ENCODE measurements at places on chromosomes 5 and 9. TPM values are rescaled to one million over a fixed set of nuclear protein-coding genes. Genes with fewer than 3 reads are reported as not detected.

Gene ENTR1
- total RNA-seq, result 42.7 TPM

Gene SH2D3C
- total RNA-seq, result 7.2 TPM

Gene TSLP
- 1.2 TPM for total RNA-seq

Gene PCDHB16
- 5.0 TPM for total RNA-seq

Gene BASP1
- total RNA-seq, result 12.2 TPM

Gene NUTM2G
- not detected for total RNA-seq

Gene SLF1
- total RNA-seq, result 2.6 TPM

Gene IRX2
- not detected for total RNA-seq

Gene WWC1
- 0.27 TPM for total RNA-seq

Gene ISL1
- total RNA-seq, result 1.1 TPM

Gene ANKRD18A
- total RNA-seq, result under 0.01 TPM

Gene CAAP1
- 18.2 TPM for total RNA-seq

DNA sequence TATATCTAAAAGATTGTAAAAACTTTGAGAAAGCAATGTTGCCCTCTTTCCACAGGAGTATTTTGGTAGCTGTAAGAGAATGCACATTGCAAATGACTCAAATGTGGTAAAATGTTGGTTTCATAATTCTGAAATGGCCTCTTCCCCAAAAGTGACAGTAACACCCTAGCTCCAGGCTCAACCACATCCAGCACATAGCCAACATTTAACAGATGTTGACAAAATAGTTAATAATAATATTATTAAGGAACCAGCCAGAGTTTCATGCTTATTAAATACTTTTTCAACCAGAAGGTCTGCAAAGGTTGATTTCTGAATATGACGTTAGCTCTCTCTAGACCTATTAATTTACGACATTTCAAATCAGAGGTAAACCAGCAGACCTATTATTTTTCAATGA is 1.3 kb downstream of the ANXA1 start:
- no peaks in the 10 kb centered on the region for H3K36me3 ChIP-seq
- peak overlapping the region; percentile 86 for H3K27ac ChIP-seq
- H3K27me3 ChIP-seq, result no peaks in the 10 kb centered on the region
- no peak for DNase-seq
- H3K4me1 ChIP-seq, result peaks cover 43% of the 10 kb centered on the region

DNA sequence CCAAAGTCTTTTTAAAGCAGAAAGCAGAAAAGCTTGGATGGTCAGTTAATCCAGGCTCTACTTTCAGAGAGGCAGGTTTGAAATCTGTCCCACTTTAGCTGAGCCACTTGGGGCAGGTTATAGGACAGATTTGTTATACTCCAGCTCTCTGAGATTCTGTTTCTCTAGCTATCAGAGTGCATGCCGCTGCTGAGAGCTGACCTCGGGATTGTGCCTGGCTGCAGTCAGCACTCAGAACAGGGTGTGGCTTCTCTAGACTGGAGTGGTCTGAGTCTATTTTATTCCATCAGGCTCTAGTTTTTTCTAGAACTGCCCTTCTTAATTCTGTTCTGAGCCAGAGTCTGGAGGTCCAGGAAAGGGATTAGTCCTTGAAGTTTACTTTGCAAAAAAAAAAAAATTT is 67.7 kb downstream of the NDFIP1 start:
- H3K4me3 ChIP-seq, result no peak overlapping the region
- H3K27ac ChIP-seq, result no peak overlapping the region
- no peak for DNase-seq
- no peaks in the 10 kb centered on the region for H3K4me1 ChIP-seq
- no peaks in the 10 kb centered on the region for H3K27me3 ChIP-seq

GRCh38 chr9:2846115-2846514 is 2.2 kb upstream of the PUM3 start:
- no peak overlapping the region for H3K27ac ChIP-seq
- no peaks in the 10 kb centered on the region for H3K27me3 ChIP-seq
- no peaks in the 10 kb centered on the region for H3K36me3 ChIP-seq

GRCh38 chr9:37056046-37056920 is 22.2 kb upstream of the PAX5 start:
- H3K36me3 ChIP-seq, result no peaks in the 10 kb centered on the region
- no peaks in the 10 kb centered on the region for H3K4me1 ChIP-seq
- H3K4me3 ChIP-seq, result no peak overlapping the region

DNA sequence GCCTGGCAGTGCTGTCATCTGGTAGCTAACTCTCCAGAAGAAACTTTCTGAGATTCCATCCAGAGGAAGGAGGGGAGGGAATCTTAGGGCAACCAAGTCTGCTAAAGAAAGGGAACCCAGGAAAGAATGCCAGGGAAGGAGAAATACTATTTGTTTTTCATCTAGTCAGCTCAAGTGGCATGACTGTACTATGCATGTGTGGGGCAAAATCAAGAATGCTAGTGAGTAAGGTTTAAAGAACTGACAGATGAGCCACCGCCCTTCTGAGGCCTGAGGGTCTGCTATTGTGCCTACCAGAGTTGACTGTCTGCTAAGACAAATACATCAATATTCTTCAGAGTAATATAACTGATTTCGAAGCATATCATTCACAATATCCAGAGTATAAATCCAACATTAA is 204.2 kb downstream of the SLC12A2 start:
- no peaks in the 10 kb centered on the region for H3K36me3 ChIP-seq
- H3K27ac ChIP-seq, result no peak overlapping the region
- no peak overlapping the region for H3K4me3 ChIP-seq

DNA sequence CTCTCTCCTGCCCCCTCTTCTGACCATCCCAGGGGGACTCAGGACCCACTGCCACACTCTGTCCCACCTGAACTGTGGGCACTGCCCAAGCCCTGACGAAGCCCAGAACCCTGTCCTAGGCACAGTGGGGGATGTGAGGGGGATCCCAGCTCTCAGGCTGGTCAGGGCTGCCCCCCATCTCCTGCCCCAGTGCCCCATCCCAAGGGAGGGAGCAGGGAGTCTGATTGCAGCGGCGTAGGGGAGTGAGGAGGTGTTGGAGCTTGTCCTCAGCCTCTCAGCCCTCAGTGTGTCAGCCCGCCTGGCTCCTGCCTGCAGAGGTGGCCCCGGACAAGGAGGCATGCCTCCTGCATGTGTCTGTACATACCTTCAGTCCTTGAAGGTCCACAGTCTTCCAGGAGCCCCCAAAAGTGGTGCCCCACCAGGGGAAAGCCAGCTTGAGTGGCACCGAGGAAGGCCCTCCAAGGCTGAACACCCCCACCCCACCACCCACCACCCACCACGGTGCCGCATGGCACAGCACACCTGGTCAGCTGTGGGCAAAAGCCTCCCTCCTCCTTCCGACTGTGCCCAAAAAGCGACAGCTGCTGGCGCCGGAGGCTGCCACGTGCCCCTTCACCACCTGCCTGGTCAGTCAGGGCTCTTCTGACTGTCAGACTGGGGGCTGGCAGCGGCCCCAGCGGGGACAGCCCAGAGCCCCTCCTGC is 930 bp downstream of the SARDH start:
- H3K4me1 ChIP-seq, result peaks cover 16% of the 10 kb centered on the region
- no peaks in the 10 kb centered on the region for H3K36me3 ChIP-seq
- no peaks in the 10 kb centered on the region for H3K27me3 ChIP-seq
- no peak overlapping the region for H3K27ac ChIP-seq
- H3K4me3 ChIP-seq, result peak overlapping the region; percentile 40

DNA sequence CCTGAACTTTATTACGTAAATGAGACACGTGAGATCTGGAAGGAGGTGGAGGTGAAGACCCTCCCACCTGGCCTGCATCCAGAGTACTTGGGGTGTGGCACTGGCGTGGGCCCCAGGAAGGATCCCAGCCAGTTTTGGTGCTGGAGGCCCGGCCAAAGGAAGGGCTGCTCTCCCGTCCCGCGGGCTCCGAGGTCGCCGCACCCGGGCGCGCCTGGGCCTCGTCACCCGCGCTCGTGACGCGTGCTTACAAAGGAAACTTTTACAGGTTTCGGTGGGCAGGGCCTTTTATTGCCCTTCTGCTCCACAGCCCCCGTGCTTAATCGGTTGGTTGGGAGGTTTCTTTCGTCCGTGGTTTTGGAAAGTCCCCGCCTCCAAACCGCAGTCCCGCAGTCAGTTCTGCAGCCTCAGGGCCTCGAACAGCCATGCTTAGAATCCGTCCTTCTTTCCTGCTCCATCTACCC is 29.2 kb downstream of the CDKN2A start:
- H3K27ac ChIP-seq, result no peak overlapping the region
- peaks cover 26% of the 10 kb centered on the region for H3K4me1 ChIP-seq
- H3K27me3 ChIP-seq, result peaks cover 72% of the 10 kb centered on the region
- no peak overlapping the region for H3K4me3 ChIP-seq
- no peaks in the 10 kb centered on the region for H3K36me3 ChIP-seq

DNA sequence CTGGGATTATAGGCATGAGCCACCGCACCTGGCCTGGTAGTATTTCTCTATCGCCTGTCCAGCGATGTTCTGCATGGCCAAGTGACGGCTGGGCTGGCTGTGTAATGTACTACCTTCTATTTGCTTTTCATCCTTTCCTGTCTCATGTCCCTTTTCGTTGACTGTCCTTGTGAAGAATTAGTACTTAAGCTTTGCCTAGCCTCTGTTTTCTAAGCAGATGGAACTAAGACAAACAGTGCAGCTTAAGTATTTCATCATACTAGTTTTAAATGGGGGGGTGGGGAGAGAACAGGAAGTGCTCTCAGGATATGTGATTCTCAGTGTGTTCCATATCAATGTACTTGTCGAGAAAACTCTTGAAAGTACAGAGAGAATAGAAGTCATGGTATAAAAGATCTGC is 31.7 kb upstream of the CCL21 start:
- H3K4me1 ChIP-seq, result no peaks in the 10 kb centered on the region
- H3K27me3 ChIP-seq, result no peaks in the 10 kb centered on the region
- DNase-seq, result no peak
- no peak overlapping the region for H3K4me3 ChIP-seq
- H3K36me3 ChIP-seq, result no peaks in the 10 kb centered on the region
- H3K27ac ChIP-seq, result no peak overlapping the region

- DNase-seq, result no peak
- no peak overlapping the region for H3K27ac ChIP-seq
- H3K36me3 ChIP-seq, result peaks cover 70% of the 10 kb centered on the region
- no peaks in the 10 kb centered on the region for H3K27me3 ChIP-seq
These were observed 41.6 kb downstream of the RAB14 start for GRCh38 chr9:121160025-121160424.

GRCh38 chr5:10592601-10593000 is 28.7 kb downstream of the ANKRD33B start:
- no peak overlapping the region for H3K4me3 ChIP-seq
- H3K27ac ChIP-seq, result no peak overlapping the region
- H3K36me3 ChIP-seq, result no peaks in the 10 kb centered on the region
- H3K27me3 ChIP-seq, result no peaks in the 10 kb centered on the region
- no peaks in the 10 kb centered on the region for H3K4me1 ChIP-seq
- DNase-seq, result no peak

GRCh38 chr9:127955294-127956015 is 17.8 kb upstream of the DPM2 start:
- no peak overlapping the region for H3K4me3 ChIP-seq
- H3K4me1 ChIP-seq, result peaks cover 61% of the 10 kb centered on the region
- DNase-seq, result peak; percentile 89
- H3K27me3 ChIP-seq, result no peaks in the 10 kb centered on the region
- no peaks in the 10 kb centered on the region for H3K36me3 ChIP-seq
- H3K27ac ChIP-seq, result peak overlapping the region; percentile 48

DNA sequence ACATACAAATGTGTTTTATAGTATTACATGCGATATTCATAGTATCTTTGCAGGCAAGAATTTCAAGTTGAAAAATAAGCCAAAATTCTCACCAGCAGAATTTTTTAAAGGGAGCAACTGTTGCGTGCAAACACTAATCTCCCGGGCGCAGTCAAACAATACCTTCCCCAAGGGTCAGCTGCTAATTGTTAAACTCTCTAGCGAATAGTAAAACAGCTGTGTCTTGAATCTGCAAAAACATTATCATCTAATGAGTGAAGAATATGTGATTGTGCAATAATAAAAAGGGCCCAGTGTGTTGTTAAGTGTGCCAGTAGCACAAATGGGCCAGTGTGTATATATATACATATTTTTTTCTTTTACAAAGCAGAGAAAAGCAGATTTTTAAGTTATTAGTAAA is 131.4 kb downstream of the CCDC192 start:
- no peak overlapping the region for H3K27ac ChIP-seq
- no peaks in the 10 kb centered on the region for H3K27me3 ChIP-seq
- DNase-seq, result no peak
- H3K36me3 ChIP-seq, result no peaks in the 10 kb centered on the region
- H3K4me1 ChIP-seq, result peaks cover 30% of the 10 kb centered on the region

DNA sequence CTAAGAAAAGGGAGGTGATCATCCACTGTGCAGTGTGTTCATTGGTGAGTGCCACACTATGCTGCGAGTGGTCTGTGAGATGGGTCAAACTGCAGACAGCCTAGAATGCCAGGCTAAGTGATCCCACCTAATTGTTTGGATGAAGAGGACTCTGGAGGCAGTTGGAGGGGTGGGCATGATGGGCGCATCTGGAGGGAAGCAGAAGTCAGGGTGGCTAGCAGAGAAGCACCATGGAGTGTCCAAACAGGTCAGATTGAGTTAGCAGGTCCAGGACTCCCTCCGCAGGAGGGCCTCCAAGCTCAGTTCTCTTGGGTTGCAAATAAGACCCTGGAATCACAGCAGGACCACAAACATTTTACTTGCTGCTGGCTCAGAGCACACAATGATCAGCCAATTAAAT is 19.9 kb upstream of the ANGPTL2 start:
- H3K27ac ChIP-seq, result no peak overlapping the region
- no peaks in the 10 kb centered on the region for H3K27me3 ChIP-seq
- H3K36me3 ChIP-seq, result no peaks in the 10 kb centered on the region
- DNase-seq, result no peak

DNA sequence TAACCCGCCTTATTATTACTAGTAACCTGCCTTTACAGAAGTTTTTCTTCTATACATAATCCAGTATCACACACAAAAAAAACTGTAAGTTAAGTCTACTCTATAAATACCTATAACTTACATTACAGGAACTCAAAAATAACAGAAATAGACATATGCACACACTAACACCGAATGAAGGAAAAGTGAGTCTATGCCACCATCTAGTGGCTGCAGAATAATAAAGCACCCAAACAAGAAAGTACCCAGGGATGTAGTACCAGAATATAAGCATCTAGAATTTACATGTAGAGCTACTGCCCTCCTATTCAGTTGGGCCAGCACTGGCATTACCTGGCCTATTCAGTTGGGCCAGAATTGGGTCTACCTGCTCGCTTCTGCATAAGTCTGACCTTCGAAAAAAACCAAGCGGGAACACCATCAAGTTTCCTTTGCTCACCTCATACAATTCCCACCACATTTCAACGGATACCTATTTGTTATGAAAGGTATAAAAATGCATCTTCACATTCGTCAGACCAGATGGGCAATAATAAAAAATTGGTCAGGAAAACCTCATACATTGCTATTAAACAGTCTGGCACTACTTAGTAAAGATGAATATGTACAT is 4.0 kb upstream of the NIPSNAP3A start:
- H3K4me3 ChIP-seq, result no peak overlapping the region
- H3K4me1 ChIP-seq, result peaks cover 4% of the 10 kb centered on the region
- H3K27ac ChIP-seq, result no peak overlapping the region
- DNase-seq, result no peak
- H3K27me3 ChIP-seq, result no peaks in the 10 kb centered on the region

DNA sequence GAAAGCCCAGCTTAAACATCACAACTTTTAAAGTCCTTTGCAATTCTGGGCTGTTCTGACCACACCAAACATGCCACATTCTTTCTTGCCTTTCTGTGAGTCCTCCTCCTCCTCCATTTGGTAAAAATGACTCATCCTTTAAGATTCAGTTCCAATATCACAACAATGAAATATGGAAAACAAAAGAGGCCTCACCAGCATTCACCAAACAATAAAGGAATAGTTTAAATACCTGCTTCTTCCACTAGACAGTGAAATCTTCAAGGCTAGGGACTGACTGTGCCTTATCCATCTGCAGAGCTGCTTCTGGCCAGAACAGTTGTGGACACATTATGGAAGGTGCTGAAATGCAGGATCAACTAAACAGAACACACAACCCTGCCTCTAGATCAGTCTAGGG is 36.0 kb downstream of the NR6A1 start:
- DNase-seq, result no peak
- H3K4me3 ChIP-seq, result no peak overlapping the region
- H3K36me3 ChIP-seq, result no peaks in the 10 kb centered on the region
- no peak overlapping the region for H3K27ac ChIP-seq
- peaks cover 10% of the 10 kb centered on the region for H3K4me1 ChIP-seq
- no peaks in the 10 kb centered on the region for H3K27me3 ChIP-seq
